ENCODE measurements at places on chromosomes 3 and 15.

GRCh38 chr3:14211621-14212020 lies 33.0 kb downstream of the LSM3 start:
- no peak for DNase-seq

DNA sequence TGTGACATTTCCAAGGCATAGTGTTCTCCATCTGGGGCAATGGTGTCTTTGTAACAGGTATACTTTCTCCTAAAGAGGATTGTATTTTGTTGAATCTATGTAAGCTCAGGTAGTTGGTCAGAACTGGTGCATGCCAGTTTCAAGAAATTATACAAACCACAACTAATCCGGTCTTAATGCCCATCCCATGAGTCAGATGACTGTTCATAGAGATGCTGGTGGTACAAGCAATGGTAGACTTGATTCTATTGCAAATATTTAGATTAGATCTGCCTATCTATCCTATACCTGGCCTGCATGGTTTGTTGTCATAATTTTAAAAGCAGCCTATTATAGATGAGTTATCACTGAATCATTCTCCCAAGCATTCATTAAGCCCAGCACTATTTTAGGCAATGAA lies 43.5 kb downstream of the ATP13A5 start:
- no peak for DNase-seq

GRCh38 chr15:74170071-74170844 lies 3.3 kb upstream of the ISLR start:
- DNase-seq: no peak

GRCh38 chr3:196541684-196542445 lies 26.5 kb downstream of the WDR53 start:
- DNase-seq: no peak

DNA sequence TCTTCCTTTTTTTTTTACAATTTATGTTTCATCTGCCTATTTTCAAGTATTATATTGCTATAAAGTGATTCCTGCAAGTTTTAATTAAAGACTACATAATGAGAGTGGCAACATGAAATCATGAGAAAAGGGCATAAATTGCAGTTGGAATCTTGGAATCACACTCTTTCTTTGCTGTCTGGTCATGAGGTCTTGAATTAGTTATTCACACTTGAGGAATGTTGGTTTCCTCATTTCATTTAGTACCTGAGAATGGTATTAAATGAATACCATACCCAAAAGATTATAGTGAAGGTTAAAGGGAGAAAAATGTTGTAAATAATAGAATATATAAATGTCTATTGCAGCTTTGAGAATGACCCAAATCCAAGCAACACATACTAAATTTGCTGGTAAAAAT lies 25.8 kb upstream of the CNTN3 start:
- no peak for DNase-seq

- DNase-seq: no peak
Observed at GRCh38 chr15:74997141-74997540, 1.8 kb downstream of the SCAMP5 start.

- no peak for DNase-seq
Observed at GRCh38 chr3:87287011-87287410, 10.6 kb upstream of the POU1F1 start.

Data from effector CD8-positive, alpha-beta T cell (primary cell).